D341Med (cell line): ENCODE measurements at places on chromosomes 6 and 20.

DNA sequence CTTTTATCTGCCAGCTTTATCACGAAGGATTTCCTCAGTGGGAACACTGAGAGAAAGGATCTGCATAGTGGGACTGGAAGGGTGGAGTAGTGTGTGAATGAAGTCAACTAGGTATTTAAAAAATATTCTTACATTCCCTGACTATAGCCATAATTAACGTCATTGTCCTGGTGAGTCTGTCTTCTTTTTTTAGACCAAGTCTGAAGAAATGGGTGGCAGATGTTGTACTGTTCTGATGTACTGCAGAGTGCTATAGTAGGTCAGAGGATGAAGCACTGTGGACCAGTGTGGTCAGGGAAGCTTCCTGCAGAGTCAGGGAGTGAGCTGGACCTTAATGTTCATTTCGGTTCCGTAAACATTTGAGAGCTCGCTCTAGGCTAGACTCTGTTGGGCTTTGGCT lies 11.9 kb downstream of the TULP4 start:
- DNase-seq: no peak

DNA sequence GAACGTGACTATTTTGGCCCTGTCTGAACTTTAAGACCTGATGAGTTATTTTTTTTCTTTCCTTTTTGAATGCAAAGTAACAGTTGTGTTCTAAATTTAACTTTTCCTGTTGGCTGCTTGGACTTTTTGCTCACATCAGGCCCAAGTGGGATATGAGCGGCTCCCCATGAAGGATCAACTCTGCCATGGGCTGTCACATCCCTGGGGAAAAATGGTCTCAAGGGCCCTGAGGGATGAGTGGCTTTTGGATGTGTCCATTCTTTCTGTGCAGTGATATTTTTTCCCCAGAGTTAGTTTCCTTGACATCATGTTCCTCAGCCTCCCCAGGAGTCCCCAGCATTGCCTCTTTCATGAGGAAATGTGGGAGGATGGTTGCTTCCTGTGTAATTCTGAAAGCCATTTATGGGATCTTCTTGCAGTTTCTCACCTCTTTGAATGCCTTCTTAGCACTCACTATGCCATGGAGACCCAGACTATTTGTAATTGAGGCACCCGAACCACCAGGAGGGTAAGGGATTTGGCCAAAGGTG lies 92.5 kb downstream of the SLC24A3 start:
- DNase-seq: no peak

- no peak for DNase-seq
Measured at GRCh38 chr20:5908981-5909380, 41.4 kb downstream of the TRMT6 start.

GRCh38 chr20:7503501-7503900 lies 436.8 kb downstream of the HAO1 start:
- no peak for DNase-seq

DNA sequence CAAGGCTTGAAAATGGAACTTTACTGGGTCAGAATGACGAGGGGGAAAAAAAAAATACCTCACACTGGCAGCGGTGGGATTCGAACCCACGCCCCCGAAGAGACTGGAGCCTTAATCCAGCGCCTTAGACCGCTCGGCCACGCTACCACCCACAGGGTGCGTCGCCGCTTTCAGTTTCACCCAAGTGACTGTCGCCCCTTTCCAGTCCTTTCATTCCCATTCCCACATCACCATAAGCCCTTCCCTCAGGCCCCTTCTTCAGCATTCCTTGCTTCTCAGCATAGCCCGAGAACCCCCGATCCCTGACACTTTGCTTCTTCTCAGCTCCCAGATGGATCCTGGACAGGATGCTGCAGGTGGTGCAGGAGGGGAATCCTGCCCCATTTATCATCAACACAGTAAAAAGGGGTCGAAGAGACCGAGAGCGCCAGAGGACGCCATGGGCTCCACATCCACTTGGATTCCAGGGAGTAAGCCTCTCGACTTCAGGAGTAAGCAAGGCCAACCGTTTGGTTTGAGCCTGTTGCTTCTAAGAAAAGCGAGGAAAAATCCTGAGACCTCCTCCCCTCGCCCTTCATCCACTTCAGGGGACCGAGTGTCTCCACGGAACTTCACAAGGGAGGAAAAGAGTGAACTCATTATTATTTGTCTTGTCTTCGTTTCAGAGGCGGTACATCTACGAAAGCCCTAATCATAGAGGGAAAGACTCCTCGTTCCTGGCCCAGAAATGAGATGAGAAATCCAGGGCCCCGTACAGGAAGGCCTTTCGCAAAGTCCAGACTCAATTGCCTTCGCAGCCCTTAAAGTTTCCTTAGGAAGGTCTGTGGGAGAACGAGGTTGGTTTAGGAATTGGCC lies 20.0 kb upstream of the TRIM27 start:
- peak; percentile 78 for DNase-seq
